ENCODE measurements at places on chromosomes 5 and 9.
A peak's percentile ranks its signal among the peaks of the same experiment; 100 is the strongest.

- no peak for DNase-seq
These were observed at the start of gene CTSL for GRCh38 chr9:87725900-87726709. Gene CTSL (plus strand): TSS chr9:87726119. CDS start chr9:87727604, 1,485 bp downstream.

GRCh38 chr5:119379942-119380547 is 24.2 kb downstream of the TNFAIP8 start:
- DNase-seq: no peak

DNA sequence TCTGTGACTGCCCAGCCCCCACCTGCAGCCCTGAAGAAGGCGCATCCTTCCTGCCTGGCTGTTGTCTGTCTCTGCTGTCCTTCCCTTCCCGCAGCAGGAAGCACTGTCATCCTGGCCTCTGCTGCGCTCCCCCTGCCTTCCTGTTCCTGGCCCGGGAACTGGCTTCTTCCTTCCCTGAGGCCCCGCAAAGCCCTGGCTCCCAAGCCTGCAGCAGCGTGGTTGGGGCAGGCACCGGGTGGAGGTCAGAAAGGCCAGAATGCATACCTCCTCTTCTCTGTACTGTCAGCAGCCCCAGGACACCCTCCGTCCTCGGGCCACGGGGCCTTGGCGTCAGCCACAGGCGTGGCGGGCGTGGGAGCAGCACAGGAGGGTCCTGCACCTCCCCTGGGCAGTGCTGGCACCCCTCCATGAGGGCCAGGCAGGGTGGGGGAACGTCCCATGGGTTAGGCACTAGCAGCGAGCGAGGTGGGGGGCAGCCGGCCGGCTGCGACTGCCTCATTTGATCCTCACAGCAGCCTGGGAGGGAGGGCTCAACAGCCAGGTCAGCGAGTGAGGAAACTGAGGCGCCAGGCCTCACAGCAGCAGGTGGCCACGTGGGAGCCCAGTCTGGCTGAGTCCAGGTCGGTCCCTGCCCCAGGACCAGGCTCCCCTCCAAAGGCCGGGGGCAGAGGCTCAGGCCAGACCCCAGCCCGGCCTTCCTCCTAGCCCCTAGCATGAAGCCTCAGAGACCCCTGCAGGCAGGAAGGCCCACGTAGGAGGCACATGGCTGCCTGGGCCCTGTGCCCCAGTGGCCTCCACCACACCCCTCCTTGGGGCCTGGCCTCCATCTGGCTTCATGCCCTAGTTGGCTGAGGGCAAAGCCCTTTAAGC is 9.4 kb downstream of the FLT4 start:
- no peak for DNase-seq

GRCh38 chr9:34701023-34701768 is 8.7 kb downstream of the CCL21 start:
- peak; percentile 17 for DNase-seq

DNA sequence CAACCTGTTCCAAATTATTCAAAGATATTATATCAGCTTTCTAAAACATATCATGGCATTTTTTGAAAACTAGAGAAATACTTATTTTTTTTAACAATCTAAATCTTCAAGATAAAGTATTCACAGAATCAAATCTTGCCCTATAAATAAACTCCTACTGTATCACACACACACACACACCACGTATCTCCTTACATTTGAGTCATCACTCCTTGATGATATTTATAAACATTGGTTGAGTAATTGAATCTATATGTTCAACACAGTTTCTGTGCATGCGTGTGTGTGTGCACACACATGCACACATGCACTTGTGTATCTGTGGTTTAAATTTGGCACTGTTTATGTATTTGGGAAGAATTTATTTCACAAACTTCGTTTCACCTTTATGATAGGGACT is 1716.4 kb downstream of the EFNA5 start:
- no peak for DNase-seq

Measured in NCI-H2107 (cell line).